ENCODE measurements at places on chromosomes 6 and 20.
A peak's percentile ranks its signal among the peaks of the same experiment; 100 is the strongest.

DNA sequence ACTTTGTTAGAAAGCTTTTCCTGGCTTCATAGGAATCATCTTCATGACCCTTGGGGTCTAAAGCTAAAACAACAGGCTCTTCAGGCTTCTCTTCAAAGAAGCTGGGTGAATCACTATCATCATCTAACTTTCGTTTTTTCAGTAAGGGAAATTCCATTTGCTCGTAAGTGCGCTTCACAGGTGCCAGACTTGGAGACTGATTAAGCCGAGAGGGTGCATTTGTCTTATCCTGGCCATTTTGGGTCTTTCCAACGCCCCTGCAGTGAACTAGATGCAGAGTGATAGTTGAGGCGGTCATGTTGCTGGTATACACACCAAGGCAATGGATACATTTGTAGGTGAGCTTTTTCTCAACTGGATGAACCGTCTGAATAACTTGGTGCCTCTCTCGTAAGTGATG is 38.8 kb downstream of the ADNP start:
- no peak for DNase-seq

DNA sequence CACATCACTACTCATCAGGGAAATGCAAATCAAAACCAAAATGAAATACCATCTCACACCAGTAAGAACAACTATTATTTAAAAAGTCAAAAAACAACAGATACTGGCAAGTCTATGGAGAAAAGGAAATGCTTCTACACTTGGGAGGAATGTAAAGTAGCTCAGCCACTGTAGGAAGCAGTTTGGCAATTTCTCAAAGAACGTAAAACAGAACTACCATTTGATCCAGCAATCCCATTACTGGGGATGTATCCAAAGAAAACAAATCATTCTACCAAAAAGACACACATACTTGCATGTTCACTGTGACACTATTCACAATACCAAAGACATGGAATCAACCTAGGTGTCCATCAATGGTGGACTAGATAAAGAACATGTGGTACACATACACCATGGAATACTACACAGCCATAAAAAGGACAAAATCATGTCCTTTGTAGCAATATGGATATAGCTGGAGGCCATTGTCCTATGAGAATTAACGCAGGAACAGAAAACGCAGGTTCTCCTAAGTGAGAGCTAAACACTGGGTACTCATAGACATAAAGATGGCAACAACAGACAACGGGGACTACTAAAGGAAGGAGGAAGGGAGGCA is 260.4 kb downstream of the RNGTT start:
- no peak for DNase-seq

- DNase-seq, result no peak
Measured at GRCh38 chr6:47321577-47321976, 11.9 kb upstream of the TNFRSF21 start.

- DNase-seq, result no peak
Measured at GRCh38 chr6:144410059-144410458, 124.9 kb downstream of the UTRN start.

- DNase-seq, result no peak
Measured at GRCh38 chr6:64969139-64969538, 737.9 kb downstream of the EYS start.

GRCh38 chr20:14113416-14113815 is 118.1 kb downstream of the MACROD2 start:
- no peak for DNase-seq

- DNase-seq, result no peak
Measured at GRCh38 chr20:3283222-3283820, 44.3 kb upstream of the SLC4A11 start.

GRCh38 chr6:142926494-142927270 is 18.3 kb downstream of the HIVEP2 start:
- DNase-seq, result peak; percentile 83

Data from NAMALWA (cell line).